Astrocyte (in vitro differentiated cells and primary cell): ENCODE measurements at places on chromosomes 12 and 14. TPM values are rescaled to one million over a fixed set of nuclear protein-coding genes. Genes with fewer than 3 reads are reported as not detected.

- DNase-seq: peak; percentile 54
These were observed 95.9 kb downstream of the OTOGL start for GRCh38 chr12:80195074-80195726.

DNA sequence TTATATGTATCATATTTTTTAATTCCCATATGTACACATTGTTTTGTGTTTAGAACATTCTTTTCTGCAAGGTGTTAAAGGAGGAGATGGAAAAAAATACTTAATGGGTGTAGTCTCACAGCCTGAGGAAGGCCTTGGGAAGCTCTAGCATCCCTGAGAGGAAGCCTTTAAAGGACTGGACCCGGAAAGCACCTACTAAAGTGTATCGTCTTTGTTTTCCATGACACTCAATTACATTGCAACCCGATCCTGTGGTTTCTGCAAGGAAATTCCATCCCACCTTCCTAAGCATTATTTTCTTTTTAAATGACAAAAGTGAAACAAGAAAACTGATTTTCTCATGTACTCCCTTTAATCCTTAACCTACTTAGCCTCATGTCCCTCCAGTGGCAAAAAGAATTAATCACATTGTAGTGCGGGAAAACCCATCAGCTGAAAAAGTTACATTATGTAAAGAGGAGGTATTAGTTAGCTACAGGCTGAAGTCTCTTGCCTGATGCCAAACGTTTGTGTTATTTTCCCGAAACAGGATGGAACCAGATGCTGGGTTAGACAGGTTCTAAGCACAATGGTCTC is 147.8 kb upstream of the CPSF6 start:
- DNase-seq: no peak

DNA sequence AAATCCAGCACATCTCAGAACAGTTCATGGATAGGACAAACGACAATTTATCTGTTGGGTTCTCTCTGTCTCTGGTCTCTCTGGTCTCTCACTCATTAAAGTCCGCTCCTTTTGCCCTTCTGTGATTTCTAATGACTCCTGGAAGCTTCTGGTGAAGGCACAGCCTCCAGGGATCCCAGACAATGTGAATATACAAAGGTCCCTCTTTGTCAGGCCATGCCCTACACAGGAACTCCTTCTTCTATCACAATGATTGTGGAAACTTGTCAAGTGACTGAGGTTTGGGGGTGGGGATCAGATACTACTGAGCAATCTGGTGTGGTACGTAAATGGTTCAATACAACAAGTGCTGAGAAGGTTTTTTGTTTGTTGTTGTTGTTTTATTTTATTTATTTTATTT is 42.7 kb upstream of the CDK17 start:
- DNase-seq: no peak

DNA sequence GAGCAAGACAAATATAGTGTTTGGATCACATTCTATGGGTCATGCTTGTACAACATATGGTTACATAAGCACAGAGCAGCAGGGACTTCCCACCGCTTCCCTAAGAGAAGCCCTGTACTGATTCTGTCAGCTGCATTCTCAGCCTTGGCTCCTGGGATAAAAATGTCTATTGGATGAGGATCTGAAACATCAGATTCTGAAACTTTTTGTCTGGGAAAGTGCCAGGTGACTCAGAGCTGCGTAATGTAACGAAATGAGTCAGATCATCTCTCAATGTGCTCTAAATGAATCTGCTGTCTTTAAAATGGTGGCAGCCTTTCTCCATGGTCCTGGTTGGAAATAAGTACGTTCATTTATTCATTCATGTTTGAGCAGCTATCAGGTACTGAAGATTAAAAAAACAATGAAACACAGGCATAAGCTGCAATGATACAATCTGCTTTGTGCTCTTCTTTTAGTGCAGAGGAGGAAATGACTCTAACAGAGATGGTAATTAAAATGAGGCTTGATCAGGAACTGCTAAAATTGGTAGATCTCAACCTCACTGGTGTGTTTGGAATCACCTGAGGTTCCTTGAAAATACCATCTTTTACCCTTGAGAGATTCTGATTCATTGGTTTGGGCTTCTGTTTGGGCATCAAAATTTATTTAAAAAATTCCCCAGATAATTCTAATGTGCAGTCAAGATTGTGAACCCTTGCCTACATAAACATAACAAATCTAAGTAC is 99.1 kb upstream of the NAP1L1 start:
- peak; percentile 96 for DNase-seq

DNA sequence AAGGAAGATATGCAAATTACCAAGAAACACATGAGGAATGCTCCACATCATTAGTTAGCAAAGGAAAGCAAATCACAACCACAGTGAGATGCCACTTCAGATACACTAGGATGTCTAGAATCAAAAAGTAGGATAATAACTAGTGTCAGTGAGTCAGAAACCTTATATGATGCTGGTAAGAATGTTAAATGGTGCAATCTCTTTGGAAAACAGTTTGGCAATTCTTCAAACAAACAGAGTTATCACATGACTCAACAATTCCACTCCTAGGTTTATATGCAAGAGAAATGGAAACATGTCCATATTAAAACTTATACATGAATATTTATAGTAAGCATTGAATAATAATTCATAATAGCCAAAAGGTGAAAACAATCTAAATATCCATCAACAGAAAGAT is 220.9 kb downstream of the FOXG1 start:
- peak; percentile 7 for DNase-seq

- DNase-seq: no peak
These were observed 204.7 kb downstream of the BCAT1 start for GRCh38 chr12:24743941-24744793.

- peak; percentile 87 for DNase-seq
These were observed 169.9 kb upstream of the HIF1A start for GRCh38 chr14:61525293-61526011.

Gene KRT72
- total RNA-seq: not detected in 2 replicates

Gene KRT85
- total RNA-seq: not detected in 2 replicates

Gene PLA2G1B
- not detected in 2 replicates for total RNA-seq
